Motor neuron (in vitro differentiated cells): ENCODE measurements at places on chromosomes 7 and 10.

GRCh38 chr7:97506728-97507127 lies 225.2 kb upstream of the TAC1 start:
- no peak for ATAC-seq

DNA sequence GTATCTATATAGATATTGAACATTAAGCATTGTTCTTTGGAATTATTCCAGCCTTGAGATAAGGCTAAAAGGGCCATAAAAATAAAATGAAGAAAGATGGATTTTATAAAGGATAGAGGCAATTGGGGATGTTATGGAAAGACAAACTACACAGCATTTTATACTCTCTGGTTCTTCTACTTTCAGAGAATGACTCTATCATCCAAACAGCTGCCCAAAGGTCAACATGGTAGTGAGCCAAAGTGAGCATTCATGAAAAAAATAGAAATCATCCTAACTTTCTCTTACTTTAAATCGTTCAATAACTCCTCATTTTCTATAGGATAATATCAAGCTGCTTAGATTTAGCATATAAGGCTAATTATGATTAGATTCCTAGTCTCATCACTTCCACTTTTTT lies 25.2 kb downstream of the IMMP2L start:
- no peak for ATAC-seq

GRCh38 chr7:135342887-135343286 lies 109.2 kb downstream of the STRA8 start:
- ATAC-seq, result no peak

- ATAC-seq, result peak; percentile 23
Measured at GRCh38 chr10:70292004-70292403, 8.2 kb upstream of the NPFFR1 start.

- no peak for ATAC-seq
Measured at GRCh38 chr7:30634634-30635201, 40.0 kb downstream of the GARS1 start.

GRCh38 chr7:148714498-148714897 lies 15.8 kb downstream of the CUL1 start:
- no peak for ATAC-seq
